ENCODE measurements at places on chromosomes 11 and 22.

DNA sequence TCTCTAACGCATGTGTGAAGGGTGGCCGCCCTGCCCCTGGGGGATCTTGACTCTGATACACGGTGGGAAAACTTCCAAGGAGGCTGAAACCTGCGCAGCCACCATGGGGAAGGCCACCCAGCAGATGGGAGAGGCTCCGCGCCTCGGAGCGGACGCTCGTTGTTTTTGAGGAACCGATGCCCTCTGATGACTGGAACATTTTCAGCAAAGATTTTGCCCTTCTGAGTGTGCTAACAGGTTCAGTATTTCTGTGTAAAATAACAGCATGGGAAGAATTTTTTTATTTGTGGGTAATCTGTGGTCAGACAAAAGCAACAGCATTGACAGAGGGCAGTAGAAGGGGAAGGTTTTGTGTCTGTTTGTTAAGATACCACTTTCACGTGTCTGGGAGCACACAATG, 16.7 kb downstream of the MB start:
- DNase-seq, result no peak

- DNase-seq, result no peak
Observed at GRCh38 chr11:90476442-90477007, 253.7 kb upstream of the CHORDC1 start.

GRCh38 chr22:49333206-49333605, 494.5 kb downstream of the BRD1 start:
- no peak for DNase-seq

DNA sequence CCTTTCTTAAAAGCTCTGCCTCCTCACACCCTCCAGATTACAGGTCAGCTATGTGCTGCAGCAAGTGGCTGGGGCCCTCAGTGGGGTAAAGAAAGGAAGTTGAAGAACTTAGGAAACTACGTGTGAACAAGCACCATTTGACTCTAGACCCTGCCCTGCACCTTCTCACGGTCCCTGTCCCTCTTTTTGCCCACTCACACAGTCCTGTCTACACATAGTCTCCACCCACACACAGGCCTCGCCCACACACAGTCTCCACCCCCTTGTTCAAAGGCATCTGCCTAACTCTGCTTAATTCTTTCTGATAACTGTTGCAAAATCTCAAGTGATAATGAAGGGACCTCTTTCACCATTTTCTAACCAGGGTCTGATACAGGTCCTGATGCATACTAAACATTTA, 59.0 kb downstream of the TMPRSS5 start:
- no peak for DNase-seq

- DNase-seq, result no peak
Observed at GRCh38 chr11:1589996-1590395, 4.9 kb upstream of the KRTAP5-1 start.

DNA sequence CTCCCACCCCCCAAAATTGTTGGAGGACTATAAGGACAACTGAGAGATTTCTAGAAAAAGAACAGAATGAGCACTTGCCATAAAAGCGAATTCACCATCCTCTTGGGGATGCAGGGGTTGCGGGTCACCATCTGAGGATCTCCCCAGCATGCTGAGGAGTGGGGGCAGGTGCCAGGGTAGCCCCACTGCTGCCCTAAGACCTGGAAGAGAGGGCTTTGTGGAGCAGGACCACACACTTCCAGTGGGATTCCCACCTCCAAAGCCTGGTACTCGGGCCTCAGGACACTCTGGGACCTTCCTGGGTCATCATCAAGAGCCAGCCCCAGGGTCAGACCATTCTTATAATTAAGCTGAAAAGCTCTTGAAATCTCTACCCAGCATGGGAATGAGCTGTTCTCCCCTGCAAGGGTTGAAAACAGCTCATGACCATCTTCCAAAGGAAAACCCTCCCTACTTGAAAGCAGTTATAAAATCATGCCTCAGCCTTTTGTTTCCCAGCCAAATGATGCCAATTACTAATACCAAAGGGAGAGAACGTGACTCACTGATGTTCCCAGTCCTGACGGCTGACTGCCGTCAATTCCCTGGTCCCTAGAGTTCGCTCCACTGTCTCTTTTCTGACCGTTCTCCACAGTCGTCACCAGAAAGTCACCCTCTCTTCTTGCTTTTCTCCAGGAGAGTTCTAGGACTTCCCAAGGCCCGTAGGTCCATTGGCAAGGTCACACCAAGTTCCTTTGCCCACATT, 76.8 kb upstream of the CREB3L1 start:
- DNase-seq, result no peak

- DNase-seq, result no peak
Observed at GRCh38 chr11:13000116-13000515, 9.0 kb upstream of the RASSF10 start.

GRCh38 chr22:39809772-39810557, 83.6 kb downstream of the ENTHD1 start:
- no peak for DNase-seq

DNA sequence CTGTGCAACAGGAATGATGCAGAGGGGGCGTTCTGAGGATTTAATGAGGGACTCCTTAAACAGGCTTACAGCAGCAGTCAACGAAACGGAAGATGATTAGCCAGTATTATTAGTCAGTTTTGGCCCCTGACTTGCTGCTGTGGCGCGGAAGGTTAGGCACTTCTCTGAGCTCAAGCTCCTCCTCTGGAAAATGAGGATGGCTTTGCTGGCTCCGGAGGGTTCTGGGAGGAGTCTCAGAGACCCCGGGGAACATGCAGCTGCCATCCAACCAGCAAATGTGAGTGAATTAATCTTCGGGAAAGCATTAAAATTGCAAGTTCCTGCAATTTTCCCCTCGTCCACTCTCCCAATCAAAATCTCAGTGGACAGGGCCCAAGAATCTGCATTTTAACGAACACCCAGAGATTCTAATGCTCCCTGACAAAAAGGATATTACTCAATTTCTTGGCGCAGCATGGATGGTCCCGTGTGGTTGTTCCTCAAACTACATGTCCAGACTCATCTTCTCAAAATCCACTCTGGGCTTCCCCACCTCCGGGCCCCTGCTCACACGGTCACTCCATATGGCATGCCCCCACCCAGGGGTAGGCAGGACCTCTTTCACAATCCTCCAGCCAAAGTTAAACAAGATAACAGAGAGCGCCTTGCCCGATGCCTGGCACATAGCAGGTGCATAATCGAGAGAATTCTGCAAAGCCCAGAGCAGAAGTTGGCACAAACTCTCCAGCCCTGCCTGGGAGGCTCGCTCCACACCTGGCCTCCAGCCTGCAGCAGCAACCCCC, 6.4 kb downstream of the ELFN2 start:
- DNase-seq, result no peak

DNA sequence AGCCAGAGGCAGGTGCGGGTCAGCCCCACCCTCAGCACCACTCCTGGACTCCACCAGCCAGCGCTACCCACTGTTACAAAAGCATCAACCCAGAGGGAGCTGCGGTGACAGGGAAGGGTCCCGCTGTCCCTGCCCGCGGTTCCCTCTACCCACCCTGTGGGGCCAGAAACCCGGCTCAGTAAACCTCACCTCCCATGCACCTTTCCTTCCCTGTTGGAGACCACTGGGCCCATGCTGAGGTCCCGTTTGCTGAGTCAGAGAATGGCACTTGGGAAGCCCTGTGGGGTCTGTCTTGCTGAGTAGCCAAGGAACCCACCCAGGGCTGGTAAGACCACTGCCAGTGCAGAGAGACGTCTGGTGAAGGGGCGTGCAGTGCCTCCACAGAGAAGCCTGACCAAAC, 42.1 kb upstream of the MOB2 start:
- DNase-seq, result no peak

GRCh38 chr11:10856689-10857458, 979 bp downstream of the ZBED5 start:
- DNase-seq, result no peak

DNA sequence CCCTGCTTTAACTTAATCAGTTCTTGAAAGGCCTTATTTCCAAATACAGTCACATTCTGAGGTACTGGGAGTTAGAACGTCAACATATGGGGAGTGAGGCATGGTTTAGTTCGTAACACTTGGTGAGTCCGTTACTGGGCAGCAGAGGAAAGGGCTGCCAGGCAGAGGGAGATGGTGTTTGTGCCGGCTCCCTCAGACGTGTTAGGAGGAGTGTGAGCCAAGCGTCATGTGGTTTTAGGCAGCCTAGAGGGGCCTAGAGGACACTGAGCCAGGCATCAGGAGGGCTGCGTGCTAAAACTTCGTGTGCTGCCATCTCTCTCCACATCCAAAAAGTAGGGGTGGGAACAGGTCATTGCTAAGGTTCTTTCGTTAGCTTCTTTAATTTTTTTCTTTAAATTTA, 10.2 kb downstream of the BCR start:
- no peak for DNase-seq

DNA sequence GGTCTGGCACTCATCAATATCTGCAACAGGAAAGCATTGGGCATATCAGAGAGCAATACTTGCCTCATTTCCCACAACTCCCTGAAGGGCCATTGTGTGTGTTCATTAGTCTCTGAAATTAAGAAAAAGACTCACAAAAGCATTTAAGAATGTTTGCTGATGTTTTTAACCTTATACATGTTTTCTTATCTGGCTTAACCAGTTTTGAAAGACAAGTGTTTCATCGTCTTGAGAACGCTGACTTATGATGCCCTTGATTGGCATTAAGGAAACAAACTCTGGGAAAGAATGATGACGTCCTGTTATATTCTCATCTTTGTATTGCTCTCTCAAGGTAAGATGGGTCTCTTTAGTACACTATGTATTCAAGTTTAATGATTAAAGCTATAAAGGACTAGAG, 32.0 kb downstream of the SCUBE2 start:
- DNase-seq, result no peak

DNA sequence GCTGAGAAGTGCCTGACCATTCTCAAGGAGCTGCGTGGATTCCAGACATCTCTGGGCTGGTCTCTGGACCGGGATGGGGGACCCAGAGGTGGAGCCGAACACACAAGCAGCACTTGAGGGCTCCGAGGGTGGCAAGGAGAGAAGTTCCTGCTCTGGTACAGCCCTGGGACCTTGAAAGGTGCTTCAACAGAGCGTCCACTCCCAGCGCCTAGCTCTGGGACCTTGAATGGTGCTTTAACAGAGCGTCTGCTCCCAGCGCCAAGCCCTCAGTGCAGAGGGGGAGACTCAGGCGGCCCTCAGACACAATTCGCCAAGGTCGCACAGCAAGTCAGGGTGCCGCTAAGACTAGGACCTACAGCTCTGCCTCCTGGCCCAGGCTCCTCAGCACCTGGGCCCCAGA, 10.6 kb upstream of the NPAS4 start:
- no peak for DNase-seq

DNA sequence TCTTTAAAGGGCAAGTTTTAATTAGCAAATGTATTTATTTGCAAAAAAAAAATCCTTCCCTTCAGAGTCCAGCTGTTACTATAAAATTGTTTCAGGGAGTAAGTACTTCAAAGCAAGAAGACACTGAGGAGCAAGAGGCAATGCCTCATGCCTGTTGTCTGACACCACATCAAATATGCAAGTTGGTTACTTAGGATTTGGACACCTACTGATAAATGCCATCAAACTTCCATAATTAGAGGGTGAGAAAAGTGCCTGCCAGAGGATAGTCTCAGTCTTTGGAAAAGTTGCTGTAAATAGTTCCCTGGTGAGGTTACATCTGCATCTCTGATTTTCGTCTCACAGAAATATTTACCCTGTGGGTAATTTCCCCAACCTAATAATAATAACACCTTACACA, 4.1 kb upstream of the TENM4 start:
- no peak for DNase-seq

GRCh38 chr11:95293116-95293515, 62.1 kb upstream of the SESN3 start:
- no peak for DNase-seq

- DNase-seq, result no peak
Observed at GRCh38 chr11:1059759-1060158, 14.9 kb upstream of the MUC2 start.

GRCh38 chr11:75495749-75496304, 29.9 kb downstream of the GDPD5 start:
- DNase-seq, result no peak

GRCh38 chr22:38706101-38706900, 557 bp downstream of the GTPBP1 start:
- no peak for DNase-seq

DNA sequence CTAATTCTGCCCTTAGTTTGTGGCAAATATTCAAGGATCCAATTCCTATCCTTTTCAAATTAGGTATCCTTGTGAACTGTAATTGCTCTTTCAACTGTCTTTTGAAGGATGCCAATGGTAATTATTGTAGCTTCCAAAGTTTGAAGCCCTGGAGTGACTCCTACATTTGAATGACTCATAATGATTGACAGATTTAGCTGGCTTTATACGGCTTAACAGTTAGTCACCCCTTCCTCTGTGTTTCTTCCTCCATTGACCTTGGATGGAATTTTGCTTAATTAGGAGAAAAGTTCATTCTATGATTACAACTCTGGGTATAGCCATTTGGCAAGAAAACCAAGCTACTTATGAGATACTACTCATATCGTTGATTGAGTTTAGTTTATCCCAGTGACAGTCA, 639.3 kb upstream of the KIRREL3 start:
- no peak for DNase-seq

GRCh38 chr11:83572581-83573496, 286.7 kb upstream of the CCDC90B start:
- DNase-seq, result no peak

GRCh38 chr22:27865496-27865895, 53.6 kb downstream of the PITPNB start:
- DNase-seq, result no peak

DNA sequence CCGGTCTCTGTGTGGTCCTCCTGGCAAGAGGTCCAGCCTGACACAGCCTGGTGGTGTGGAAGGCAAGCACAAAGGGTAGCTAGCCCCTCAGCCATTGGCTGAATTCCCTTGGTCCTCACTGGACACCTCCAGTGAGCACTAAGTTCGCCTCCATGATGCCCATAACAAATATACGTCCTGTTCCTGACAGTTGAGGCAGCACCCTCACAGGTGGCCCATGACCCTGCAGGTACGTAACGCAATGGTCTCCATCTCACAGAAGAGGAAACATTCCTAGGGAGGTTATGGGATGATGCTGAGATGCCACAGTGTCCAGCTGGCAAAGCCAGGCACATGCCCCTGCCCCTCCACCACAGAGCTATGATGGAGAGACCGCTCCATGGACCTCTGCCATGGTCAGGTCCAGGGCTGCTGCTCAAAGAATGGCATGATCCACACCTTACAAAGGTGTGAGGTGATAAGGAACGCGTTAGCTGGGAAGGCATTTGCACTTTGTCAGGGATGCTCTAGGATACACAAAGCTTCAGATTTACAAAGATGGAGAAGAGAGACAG, 1.4 kb upstream of the GNAZ start:
- no peak for DNase-seq

DNA sequence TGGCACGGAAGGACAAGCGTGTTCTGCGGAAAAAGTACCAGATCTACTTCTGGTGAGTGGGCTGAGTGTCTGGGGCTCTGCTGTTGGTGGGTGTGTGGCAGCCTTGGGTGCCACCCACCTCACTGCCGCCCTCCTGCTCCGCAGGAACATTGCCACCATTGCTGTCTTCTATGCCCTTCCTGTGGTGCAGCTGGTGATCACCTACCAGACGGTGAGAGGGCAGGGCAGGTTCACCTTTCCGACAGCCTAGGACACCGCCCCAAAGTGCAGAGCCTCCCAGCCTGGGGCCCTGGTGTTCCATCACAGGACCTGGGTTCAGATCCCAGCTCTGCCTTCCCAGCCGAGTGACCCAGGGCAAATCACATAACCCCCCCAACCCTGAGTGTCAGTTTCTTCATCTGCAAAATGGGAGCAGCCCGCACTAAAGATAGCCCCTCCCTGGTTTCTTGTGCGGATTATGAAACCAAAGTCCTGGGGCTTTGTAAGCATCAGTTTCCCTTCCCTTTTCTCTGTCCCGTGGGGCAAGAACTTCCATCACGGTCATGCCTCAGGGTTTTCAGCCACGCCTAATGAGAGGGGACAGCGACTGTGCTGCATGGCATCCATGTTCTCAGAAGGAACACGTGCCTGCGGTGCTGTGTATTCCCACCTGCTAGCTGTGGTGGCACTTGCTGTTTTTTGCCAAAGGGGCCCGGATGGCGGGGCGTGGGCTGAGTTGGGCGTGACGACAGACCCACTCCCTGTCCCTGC, 9.8 kb upstream of the TAGLN start:
- DNase-seq, result no peak
